Hematopoietic multipotent progenitor cell treated with erythropoietin and hydrocortisone succinate and interleukin-3 and kit ligand, for 6 days (in vitro differentiated cells): ENCODE measurements at places on chromosomes 16 and 17.

DNA sequence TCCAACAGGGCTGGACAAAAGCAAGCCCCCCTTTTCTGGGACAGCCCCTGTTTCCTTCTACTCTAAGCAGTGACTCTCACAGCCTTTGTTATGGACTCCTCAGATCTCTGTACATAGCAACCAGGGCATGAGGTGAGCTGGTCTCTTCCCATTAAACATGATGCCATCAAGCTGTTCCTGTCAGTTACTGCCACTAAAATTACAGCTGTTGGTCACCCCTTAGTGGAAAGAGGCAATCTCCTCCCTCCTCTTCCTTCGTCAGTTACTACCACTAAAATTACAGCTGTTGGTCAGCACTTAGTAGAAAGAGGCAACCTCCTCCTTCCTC, 95.2 kb upstream of the SMIM36 start:
- no peak for DNase-seq

DNA sequence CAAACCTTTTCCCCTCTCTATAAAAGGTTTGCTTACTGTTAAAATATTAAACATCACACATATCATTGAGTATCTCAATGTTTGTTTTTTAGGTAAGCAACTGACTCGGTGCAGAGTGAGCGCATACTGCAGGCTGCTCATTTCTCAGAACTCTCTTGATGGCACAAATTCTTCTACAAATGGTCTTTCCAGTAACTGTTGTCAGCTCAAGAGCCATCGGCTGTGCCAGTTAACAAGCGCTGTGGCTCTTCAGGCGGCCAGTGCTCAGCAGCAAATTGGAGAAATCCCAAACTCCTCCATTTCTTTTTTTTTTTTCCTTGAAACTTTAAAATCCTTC, 8.6 kb downstream of the ABCA3 start:
- no peak for DNase-seq

DNA sequence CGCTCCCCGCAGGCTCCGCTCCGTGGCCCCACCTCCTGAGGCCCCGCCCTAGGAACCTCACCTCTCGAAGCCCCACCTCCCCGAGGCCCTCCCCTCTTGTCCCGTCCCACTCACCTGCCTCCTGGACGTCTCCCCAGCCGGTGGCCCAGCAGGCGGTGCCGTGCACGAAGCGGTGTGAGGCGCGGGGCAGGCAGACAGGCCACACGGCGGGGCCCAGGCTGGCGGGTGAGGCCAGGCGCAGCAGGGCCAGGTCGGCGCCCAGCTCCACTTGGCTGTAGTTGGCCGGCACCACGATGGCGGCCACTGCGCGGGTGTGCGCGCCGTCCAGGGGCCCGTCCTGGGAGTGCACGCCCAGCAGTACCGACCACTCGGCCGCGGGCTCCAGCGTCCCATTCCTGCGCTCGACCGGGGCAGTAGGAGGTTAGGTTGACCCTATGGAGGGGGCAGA, 1.6 kb downstream of the PRSS36 start:
- no peak for DNase-seq

- DNase-seq: no peak
Measured at GRCh38 chr17:32870027-32870670, 6.8 kb downstream of the MYO1D start.

DNA sequence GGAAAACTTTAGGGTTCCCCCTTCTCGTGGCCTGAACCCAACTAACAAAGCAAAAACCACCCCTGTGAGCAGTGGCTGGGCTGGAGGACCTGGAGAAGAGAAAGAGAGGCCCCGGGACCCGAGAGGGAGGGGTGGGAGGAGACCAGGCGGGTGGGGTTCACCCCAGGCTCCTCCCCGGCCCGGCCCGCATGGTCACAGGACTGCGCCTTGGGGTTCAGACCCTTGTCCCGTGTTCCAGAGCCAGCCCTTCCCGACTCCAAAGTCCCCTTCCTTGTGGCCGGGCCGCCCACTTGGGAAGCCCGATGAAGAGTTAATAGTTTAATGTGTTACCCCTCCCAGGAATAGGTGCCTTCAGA, 852 bp downstream of the MARVELD3 start:
- DNase-seq: no peak

DNA sequence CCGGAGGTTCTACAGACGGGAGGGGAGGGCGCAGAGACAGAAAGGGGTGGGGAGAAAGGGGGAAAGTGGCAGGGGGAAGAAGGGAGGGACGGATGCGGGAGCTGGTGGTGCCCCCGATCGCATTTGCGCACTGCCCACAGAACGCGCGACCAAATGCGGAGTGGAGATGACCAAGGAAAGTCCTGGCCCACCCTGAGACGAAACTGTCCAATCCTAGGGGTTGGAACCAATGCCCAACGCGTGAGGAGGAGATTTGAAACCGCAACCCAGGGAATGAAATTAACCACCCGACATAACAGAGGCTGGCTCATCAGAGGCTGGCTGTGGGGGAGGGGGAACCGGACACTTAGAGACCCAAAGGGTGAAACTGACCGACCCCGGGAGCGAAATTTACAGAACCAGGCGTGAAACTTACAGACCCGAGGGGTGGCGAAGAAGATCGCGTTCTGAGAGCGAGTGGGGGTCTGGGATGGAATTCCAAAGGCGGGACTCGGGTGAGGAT, 1.4 kb downstream of the HES7 start:
- DNase-seq: peak; percentile 41

GRCh38 chr17:36942019-36942599, 4.8 kb downstream of the LHX1 start:
- no peak for DNase-seq
